ENCODE measurements at places on chromosomes 12 and 14. TPM values are rescaled to one million over a fixed set of nuclear protein-coding genes. Genes with fewer than 3 reads are reported as not detected.

DNA sequence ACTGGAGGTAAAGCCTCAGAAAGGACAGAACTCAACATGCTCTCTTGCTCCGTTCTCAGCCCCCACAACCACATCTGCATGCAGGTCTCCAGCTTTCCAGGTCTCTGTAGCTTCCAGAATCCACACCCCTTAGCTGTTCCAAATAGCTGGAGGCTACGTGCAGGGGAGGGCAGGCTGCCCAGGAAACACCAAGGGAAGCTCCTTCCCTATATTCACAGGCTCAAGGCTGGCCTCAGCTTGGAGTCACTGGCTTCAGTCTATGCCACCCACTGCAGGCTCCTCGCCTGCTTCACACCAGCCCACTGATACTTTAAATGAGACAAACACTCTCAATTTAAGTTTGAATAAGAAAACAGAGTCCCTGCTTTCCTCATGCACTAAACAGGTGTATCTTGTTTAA, 73.3 kb downstream of the ASCL4 start:
- DNase-seq = no peak
- H3K36me3 ChIP-seq = no peaks in the 10 kb centered on the region
- H3K4me3 ChIP-seq = no peak overlapping the region
- H3K27me3 ChIP-seq = peaks cover 39% of the 10 kb centered on the region

DNA sequence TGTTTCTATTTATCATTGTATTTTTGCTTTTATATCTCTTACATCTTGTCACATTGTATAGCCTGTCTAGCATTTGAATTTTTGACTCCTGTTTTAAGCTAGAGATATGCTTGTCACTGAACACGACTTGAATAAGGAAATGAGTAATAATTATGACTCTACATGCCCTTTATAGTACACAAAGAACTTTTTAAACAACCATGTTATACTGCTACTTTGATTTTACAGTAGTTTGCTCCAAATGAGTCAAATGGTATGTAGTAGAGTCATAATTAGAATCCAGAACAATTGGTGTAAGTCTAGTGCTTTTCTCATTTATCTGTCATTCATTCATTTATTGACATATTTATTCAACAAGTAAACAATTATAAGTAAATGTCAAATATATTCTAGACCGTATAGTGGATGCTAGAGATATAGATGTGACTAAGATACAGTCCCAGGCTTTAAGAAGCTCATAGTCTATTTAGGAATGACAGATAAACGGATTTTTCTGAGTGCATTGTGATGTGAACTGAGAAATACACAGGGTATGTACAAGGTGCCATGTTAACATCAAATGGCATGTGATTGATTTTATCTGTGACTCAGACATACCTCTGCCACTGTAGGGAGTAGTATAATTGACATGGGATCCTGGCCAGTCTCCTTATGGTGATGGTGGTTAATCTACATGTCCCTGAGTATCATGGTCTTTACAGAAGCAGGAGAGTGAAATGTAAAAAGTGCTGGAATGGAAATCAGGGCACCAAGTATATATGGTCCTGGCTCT, 799.7 kb downstream of the DIO2 start:
- H3K4me1 ChIP-seq = no peaks in the 10 kb centered on the region
- no peaks in the 10 kb centered on the region for H3K36me3 ChIP-seq
- H3K27me3 ChIP-seq = no peaks in the 10 kb centered on the region
- no peak overlapping the region for H3K27ac ChIP-seq

DNA sequence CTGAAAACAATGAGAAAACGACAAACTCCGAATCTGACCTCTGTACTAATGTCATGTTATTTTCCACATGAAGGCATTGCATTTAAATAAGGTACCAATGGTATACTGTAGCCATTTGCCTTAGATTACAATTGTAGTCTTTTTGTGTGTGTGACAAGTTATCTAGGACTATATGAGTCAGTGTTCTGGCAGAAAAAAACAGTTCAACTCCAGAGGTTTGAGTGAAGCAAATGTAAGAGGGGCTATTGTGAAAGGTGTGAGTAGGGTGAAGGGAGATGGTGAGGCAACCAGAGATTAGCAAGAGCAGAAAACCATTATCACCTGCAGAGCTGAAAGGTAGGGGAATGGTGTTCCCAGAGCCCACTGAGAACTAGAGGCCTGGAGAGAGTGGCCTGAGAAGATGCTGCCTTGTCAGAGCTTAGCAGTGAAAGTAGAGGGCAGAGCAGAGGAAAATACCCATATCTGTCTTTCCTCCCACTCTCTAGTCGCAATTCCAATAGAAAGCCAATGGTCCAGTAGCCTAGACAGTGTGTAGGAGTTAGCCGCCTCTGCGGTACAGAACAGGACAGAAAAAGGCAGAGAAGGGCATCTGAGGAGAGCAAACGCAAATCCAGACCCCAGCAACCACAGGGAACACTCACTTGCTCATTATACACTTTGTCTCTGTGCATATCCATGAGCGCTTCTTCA, 112.2 kb downstream of the DYRK2 start:
- no peaks in the 10 kb centered on the region for H3K36me3 ChIP-seq
- H3K27me3 ChIP-seq = no peaks in the 10 kb centered on the region
- H3K4me3 ChIP-seq = no peak overlapping the region
- peaks cover under 1% of the 10 kb centered on the region for H3K4me1 ChIP-seq
- DNase-seq = no peak

- H3K4me1 ChIP-seq = peaks cover 20% of the 10 kb centered on the region
- H3K27ac ChIP-seq = no peak overlapping the region
- no peak overlapping the region for H3K4me3 ChIP-seq
Observed at GRCh38 chr14:90651271-90651804, 164.9 kb downstream of the TTC7B start.

Gene SMIM41
- total RNA-seq = 0.18 TPM

All from astrocyte (in vitro differentiated cells and primary cell).